ENCODE measurements at places on chromosomes 13 and 19. TPM values are rescaled to one million over a fixed set of nuclear protein-coding genes. Genes with fewer than 3 reads are reported as not detected.

Gene SIGLECL1
- not detected for total RNA-seq

Gene HS6ST3
- total RNA-seq, result not detected

Gene LYPD3
- total RNA-seq, result 3.3 TPM

Gene EPS8L1
- total RNA-seq, result 2.2 TPM

DNA sequence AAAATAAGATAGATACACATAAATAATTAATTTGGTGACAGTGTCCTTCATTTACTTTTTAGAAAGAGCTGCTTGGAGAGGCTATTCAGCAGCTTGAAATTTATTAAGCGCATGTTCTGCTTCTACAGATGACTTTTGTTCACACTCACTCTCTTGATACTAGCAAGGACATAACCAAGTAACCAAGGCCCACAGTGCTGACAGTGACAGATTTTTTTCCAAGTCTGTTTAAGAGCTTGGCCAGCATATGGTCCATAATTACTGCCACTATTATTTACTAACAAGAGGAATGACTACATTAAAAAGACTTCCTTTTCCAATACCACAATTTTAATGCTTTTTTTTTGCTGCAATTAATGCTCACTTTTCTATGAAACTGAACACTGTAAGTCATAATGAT, 673.7 kb upstream of the MIR17HG start:
- DNase-seq, result no peak

DNA sequence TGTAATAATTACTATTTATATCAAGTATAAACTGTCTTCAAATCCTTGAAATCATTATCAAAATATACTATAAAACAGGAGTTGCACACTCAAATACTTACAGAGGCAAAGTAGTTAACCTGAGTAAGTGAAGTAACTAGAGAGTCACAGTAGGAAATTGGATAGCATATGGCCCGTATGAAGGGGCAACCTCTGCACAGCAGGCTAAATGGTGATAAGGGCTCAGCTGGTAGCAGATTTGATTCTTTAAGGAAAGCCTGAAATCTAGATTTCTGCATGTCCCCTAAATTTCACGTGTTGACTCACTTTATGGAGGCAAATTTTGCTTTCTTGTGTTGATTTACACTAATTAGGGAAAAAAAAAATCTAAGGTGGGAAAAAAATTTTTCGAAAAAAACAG, 46.4 kb downstream of the STOML3 start:
- DNase-seq, result no peak

DNA sequence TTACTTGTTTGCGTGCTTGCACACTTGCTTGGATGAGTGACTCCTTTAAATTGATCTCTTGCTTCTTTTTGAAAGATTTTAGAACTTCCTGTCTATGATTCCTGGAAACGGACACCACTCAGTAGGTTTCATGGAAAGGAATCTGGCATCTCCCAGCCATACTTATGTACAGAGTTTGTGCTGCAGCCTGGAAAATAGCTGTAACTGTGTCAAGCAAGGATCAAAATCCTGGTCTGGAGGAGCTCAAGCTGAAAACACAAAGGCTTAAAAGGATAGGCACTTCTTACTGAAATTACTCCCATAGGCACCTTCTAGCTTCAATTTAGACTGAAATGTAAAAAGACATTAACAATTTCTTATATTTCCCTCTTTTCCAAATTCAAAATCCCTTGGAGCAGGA, 1.4 kb upstream of the FREM2 start:
- DNase-seq, result no peak

- no peak for DNase-seq
Observed at GRCh38 chr13:100112186-100112838, 23.4 kb downstream of the PCCA start.
